ENCODE measurements at places on chromosomes 11 and 22.
A peak's percentile ranks its signal among the peaks of the same experiment; 100 is the strongest.

DNA sequence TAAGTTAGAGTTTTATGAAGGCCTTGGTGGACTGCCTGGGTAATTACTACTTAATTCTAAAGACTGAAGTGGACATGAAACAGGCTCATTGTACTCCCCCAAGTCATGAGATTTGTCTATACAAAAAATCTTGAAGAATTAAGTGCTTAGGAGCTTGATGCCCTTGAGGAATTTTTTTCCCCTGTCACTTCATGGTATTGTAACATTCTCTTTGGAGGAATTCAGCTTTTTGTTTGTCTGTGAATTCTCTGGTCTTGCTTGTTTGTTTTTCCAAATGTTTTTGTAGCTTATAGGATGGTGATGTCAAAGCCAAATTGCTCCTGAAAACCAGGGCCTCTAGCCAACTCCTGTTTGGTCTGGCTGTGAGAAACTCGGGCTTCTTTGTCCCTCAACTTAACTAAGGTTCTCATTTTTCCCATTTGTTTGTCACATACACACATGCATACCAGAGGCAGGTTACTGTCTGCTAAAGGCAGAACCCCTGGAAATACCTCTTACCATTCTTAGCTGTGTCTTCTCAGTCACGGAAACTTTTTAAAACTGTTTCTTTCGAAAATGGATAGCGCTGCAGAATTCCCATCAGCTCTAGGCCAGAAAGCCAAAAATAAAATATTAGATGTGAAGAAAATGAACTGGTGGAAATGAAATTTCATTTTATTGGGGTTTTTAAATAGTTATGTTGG is 66.9 kb downstream of the AMOTL1 start:
- no peak for DNase-seq

DNA sequence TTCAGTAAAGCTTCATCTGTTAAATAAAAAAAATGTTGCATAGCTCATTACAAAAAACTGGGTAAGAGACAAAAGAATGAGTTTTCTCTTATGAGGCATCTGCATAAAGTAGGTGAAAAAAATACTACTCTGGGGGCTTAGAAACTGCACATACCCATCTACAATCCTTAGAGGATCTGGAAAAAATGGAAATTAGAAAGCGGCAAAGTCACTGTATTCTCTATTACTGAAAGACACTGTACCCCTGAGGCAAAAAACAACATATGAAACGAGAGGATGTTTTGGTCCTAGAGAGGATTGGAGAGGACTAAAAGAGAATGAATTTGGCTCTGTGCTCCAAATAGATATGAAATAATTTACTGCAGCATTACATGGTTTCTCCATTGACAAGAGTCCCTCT is 206.7 kb upstream of the PITPNB start:
- DNase-seq = no peak

- no peak for DNase-seq
Measured at GRCh38 chr22:27283714-27284113, 517.8 kb downstream of the MN1 start.

DNA sequence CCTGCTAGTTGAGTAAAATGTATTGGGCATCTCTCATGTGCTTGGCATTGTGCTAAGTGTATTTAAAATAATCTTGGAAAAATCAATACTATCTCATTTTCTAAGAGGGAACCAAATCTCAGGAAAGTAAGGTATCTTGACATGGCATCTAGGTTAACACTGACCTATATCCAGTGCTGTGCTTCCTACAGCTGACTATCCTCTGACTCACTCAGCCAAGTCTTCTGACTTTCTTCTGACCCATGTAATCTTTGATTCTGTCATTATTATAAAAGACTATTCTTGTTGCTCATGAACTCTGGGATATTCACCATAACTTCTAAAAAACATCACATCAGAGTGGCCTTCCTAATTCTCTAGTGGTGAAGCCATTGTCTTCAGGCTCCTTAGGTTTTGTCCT is 304.1 kb upstream of the TENM4 start:
- no peak for DNase-seq

DNA sequence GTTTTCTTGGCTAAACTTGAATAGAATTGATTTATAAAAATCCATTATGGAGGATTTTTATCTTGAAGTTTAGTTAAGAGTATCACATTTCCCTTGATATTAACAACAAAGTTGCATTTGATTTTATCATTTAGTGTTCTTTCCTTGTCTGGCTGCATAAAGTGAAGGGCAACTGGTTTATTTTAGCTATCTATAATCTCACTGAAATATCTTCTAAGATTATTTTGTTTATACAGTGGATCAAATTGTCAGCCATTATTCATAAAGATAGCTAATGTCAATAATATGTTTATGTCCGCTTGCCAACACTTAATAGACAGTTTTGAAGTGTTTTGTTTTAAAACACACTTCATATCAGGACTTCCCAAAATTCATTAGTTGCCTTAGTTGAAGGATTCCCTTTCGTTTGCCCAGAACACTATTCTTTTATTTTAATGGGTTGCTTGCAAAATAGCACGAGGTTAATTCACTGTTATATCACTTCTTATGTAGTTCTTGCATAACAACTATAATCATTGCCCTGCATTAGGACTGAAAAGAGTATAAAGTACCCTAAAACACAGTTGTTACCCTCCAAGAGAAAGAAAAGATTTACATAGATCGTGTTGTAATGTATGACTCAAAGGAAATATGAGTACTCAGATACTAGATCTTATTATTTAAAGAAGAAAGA is 73.0 kb downstream of the MSANTD4 start:
- DNase-seq = no peak

- DNase-seq = no peak
Measured at GRCh38 chr11:7520011-7520942, 6.5 kb downstream of the PPFIBP2 start.

GRCh38 chr11:44000731-44001130 is 47.0 kb upstream of the ACCSL start:
- DNase-seq = no peak

- no peak for DNase-seq
Measured at GRCh38 chr22:23187211-23187610, 6.9 kb downstream of the BCR start.

GRCh38 chr11:122920579-122920978 is 38.0 kb downstream of the JHY start:
- DNase-seq = no peak

DNA sequence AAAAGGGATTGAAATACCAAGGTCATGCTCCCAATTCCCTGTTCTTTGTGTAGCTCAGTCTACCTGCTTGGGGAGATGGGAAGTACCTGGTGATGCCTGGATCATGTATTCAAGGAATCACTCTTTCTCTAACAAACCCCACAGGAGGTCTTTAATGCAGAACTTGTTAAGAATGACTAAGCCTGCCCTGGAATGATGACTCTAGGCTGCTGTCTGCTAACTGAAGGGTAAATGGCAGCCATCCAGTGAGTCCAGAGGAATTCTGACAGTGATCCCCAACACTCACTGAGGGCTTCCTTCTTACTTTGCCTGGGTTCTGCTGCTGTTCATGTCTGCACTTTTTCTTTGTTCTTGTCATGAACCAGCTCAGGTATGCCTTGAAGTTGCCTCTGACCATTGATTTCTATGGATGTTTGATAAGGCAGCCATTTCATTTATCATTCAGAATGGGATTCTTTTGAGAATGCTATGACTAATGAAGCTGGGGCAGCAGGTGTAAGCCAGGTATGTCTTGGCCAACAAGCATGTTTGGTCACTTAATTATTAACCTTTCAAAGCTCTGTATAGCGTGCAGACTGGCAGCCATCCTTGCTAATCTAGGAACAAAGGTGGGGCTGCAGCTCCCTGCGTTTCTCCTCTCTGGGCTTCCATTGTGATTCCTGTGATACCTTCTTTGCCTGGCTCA is 11.4 kb downstream of the PRSS23 start:
- DNase-seq = no peak

GRCh38 chr11:70495351-70496310 is 97.3 kb downstream of the CTTN start:
- no peak for DNase-seq

GRCh38 chr11:60977224-60977623 is 5.7 kb downstream of the CD6 start:
- DNase-seq = no peak

GRCh38 chr11:117962826-117963225 is 23.4 kb upstream of the IL10RA start:
- DNase-seq = no peak

GRCh38 chr11:98300719-98301118 is 720.0 kb upstream of the CNTN5 start:
- DNase-seq = no peak

DNA sequence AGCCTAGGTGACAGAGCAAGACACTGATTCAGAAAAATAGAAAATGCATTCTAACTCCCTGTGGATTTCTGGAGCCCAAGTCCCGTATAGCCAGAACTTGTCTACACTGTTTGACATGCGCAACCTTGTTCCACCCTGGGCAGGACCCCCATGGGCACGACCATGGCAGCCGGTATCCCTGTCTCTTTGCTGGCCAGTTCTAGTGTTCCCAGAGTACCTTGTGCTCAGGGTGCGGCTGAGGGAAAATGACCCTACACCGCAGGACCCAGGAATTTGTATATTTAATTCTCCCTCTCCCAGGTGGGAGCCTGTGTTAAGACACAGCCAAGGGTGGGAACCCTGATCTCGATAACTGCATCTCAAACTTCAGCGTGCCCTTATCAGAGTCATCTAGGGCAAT is 36.7 kb upstream of the RIC3 start:
- DNase-seq = no peak

DNA sequence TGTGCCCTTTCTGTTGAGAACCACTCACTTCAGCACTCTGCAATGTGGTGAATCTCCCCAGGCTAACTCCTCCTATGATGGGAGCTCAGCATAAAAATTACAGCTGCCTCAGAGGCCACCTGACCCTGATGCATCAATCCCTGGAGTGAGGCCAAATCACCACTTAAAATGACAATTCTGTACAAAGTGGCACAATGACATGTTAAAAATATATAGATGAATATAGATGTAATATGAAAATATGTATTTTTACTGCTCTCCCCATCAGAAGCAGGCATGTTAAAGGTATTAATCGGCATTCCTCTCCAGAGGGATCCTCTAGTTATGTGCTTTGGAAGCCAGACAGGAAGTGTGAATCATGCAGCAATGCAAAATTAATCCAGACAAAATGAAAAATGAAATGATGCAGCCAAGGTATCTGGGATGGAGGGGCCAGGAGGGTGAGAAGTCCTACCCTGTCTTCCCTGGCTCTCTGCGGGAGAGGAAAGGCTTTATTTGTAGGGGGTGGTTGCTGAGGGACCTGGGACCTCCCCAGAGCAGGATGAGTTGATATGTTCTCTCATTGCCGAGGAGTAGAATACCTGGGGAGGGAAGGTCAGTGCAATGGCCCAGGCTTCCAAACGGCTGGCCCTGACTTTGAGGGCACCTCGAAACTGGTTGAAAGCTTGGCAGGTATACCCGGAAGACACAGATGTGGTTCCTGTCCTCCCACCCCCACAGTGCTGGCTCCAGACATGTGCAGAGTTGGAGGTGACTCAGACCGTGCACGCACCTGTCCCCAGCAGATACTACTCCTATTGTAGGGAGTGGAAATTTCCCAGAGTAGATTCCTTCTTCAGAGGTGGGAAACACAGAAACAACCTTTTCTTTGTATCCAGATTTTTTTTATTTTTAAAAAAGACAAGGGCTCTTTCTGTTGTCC is 347.9 kb upstream of the NCAM1 start:
- DNase-seq = no peak

DNA sequence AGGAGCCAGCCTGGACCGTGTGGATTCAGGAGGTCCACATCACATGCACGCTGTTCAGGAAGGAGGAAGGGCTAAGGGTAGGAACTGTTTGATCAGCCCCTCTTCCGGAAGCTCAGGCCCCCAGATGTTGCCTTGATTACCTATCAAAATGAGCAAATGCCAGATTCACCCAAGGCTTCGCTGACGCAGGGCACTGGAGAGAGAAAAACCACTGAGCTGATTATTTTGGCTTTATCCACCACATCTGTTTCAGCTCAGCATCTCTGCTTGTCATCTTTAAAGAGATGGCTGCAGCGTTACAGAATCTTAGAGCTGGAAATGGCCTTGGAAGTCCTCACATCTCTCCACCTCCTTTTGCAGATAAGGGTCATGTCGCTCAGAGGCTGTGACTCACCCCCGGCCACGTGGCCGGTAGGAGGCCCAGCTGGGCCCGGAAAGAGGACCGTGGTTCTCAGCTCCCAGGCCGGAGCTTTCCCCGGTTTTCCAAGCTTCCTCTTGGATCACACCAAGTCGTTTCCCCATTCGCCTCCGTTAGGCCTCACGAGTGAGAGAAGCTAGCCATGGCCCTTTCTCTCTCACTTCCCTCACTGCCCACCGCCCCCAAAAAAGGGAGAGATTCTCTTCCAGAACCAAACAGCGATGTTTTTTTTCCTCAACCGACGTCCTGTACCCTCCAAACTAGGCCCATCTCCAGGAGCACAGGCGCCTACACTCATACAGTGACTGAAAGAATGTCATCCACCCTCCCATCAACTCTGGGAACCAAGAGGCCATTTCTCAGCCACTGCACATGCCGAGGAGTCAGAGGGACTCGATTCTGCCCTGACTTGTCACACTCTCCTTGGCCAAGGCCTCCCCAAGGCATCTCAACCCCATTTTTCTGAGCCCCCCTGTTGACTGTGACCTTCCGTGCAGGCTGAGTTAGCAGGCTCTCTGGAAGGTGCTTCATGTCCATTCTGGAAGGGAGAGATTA is 37.6 kb downstream of the LIF start:
- DNase-seq = no peak

- DNase-seq = no peak
Measured at GRCh38 chr11:118536726-118537125, 5.7 kb downstream of the TMEM25 start.

DNA sequence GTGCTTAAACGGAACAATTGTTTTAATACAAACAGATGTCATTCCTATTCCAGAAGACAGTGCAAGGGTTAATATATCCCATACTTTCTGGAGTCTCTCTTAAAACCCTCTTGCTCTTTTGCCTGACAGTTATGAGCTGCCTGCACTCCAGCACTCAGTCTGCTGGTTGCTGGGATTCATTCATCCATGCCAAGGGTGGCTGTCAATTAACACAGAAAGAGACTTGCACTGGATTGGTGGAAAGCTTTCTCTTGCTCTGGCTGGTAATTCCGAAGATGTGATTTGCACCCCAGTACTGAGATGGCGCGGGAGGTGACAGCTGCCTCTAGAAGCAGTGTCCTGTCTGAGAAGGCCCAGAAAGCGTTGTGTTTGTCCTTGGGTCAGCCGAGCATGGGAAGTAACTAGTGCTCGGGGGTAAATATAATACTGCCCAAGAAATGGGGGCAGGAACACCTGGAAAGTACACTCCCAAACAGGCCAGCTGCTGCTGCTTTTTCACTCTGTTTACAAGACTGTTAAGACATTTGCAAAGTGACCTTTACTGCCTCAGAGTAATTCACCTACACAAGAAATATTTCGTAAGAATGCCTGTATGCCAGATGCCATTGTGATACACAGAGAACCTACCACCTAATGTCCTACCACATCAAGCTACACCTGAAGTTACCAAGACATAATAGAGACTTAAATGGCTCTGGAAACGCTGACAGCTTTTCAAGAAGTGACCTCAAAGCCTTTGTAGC is 20.5 kb downstream of the SCUBE2 start:
- no peak for DNase-seq

GRCh38 chr11:5153574-5154431 is 754 bp downstream of the OR52A1 start:
- DNase-seq = no peak

GRCh38 chr22:50169774-50170341 is 673 bp upstream of the PANX2 start:
- DNase-seq = peak; percentile 33

GRCh38 chr22:43148581-43148980 is 2.8 kb upstream of the TSPO start:
- no peak for DNase-seq

- no peak for DNase-seq
Measured at GRCh38 chr22:25348391-25348790, 129.0 kb downstream of the CRYBB2 start.

GRCh38 chr22:22235558-22235957 is 9.0 kb upstream of the VPREB1 start:
- DNase-seq = peak; percentile 29
